ENCODE measurements at places on chromosomes 12 and 14. TPM values are rescaled to one million over a fixed set of nuclear protein-coding genes. Genes with fewer than 3 reads are reported as not detected.

DNA sequence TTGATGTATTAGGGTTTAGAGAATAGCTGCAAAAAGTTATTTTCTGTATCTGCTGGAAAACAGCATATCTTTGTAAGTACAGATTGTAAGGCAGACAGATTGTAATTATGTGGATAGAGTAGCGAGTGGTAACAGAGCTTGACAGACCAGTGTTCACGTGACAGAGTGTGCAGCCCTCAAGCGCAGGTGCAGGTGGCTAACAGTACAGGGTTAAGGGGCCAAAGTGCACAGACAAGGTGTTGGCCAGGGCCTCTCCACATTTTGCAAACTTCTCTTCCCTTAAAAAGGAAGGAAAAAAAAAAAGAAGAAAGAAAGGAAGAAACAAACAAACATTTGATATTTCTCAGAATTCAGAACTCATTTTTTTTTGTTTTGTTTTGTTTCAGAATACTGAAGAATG is 25.2 kb upstream of the KLHL42 start:
- H3K27me3 ChIP-seq: no peaks in the 10 kb centered on the region
- H3K4me3 ChIP-seq: no peak overlapping the region
- peaks cover 4% of the 10 kb centered on the region for H3K4me1 ChIP-seq
- H3K27ac ChIP-seq: no peak overlapping the region
- DNase-seq: no peak

GRCh38 chr12:115916910-115917668 is 360.4 kb downstream of the MED13L start:
- no peak overlapping the region for H3K27ac ChIP-seq
- no peaks in the 10 kb centered on the region for H3K36me3 ChIP-seq
- peaks cover 38% of the 10 kb centered on the region for H3K27me3 ChIP-seq
- DNase-seq: peak; percentile 50

The HHIPL1 gene
- total RNA-seq: 0.10 TPM

GRCh38 chr14:72715215-72715849 is 178.6 kb downstream of the DPF3 start:
- DNase-seq: no peak
- H3K27ac ChIP-seq: no peak overlapping the region
- H3K36me3 ChIP-seq: no peaks in the 10 kb centered on the region
- H3K27me3 ChIP-seq: no peaks in the 10 kb centered on the region
- peaks cover 6% of the 10 kb centered on the region for H3K4me1 ChIP-seq

The GDF11 gene
- 1.9 TPM for total RNA-seq

- H3K4me1 ChIP-seq: peaks cover 11% of the 10 kb centered on the region
- DNase-seq: no peak
- H3K27ac ChIP-seq: no peak overlapping the region
- H3K36me3 ChIP-seq: peaks cover 4% of the 10 kb centered on the region
- no peak overlapping the region for H3K4me3 ChIP-seq
- H3K27me3 ChIP-seq: no peaks in the 10 kb centered on the region
Measured at GRCh38 chr14:89543425-89543790, 126.4 kb upstream of the FOXN3 start.

The CLEC2D gene
- total RNA-seq: 5.1 TPM

The CAPZA3 gene
- total RNA-seq: 0.28 TPM

The KLRC3 gene
- 2.3 TPM for total RNA-seq

All from MCF 10A (cell line).